Caki2 (cell line): ENCODE measurements at places on chromosomes 7 and 10. TPM values are rescaled to one million over a fixed set of nuclear protein-coding genes. Genes with fewer than 3 reads are reported as not detected.

The COL26A1 gene
- total RNA-seq = 1.1 and 1.7 TPM in 2 replicates

DNA sequence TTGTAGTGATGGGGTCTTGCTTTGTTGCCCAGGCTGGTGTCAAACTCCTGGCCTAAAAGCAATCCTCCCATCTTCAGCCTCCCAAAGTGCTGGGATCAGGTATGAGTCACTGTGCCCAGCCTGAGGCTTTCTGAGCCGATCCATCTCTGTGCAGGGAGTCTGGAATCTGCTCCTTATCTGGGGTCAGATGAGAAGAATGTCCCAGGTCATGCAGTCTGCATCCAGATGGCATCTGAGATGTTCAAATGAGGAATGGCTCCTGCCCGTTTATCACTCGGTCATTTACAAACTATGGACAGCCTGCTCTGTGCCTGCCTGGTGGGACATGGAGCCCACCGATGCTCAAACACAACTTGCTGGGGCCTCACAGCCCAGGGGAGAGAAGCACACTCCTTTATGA lies 11.1 kb upstream of the SLC18A3 start:
- DNase-seq = no peak

The ACHE gene
- total RNA-seq = not detected in 2 replicates

DNA sequence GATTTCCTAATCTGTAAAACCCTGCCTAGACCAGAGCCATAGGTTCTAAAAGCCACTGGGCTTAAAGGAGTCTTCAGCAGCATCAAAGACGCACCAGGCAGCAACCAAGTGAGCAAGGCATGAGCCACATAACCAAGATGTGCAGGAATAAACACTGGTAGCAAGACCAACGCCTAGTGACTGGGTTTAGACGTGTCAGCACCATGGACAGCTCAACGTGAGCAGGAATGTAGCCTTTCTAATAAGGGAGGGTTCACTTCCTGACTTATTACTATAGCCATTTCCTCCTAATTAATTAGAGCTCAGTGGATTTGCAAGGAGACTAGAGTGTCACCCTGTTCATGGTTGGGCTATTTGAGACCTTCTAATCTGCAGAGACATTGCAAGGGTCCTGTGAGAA lies 223.7 kb downstream of the LHFPL3 start:
- peak; percentile 33 for DNase-seq

GRCh38 chr7:135493362-135493761 lies 16.5 kb downstream of the CNOT4 start:
- no peak for DNase-seq

DNA sequence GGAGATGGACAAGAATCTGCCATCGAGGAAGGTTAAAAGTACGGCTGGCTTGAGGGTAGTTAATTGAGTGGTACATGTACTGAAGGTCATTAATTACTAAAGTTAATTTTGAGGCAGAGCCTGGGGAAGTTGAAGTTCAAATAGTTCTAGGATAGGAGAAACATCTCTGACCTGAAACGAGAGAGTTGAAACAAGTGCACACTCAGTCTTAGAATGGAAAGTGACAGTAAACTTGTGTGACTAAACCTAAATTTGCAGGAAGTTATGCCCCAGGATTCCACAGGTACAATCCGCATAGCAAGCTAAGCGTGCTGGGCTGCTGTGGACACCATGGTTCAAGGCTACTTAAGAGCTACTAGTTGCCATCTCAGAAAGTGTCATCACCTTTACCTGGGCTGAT lies 209.9 kb downstream of the CHCHD3 start:
- DNase-seq = no peak

DNA sequence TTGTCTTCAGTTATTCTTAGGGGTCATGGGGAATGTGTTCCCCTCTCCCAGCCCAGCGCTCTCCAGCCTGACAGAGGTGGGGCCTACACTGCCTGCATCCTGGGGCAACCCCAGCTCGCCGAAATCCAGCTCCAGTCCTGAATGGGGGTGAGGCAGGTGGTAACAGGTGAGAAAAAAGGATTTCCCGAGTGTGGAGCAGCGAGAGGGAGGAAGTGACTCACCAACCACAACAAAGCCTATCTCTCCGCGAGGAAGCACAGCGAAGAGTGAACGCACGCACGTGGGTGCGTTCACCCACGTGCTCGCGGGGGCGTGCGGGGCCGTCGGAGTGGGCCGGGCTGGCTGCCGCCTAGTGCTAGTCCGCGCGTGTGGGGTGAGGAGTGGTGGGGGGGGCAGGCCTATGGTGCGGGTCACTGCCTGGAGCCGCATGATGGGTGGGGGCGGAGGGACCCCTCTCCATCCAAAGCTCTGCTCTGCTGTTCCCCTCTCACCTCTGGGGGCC lies 855 bp upstream of the PALD1 start:
- peak; percentile 19 for DNase-seq

- no peak for DNase-seq
Measured at GRCh38 chr10:110073896-110074295, 66.1 kb downstream of the ADD3 start.
